Activated CD4-positive, alpha-beta memory T cell treated with anti-CD3 and anti-CD28 coated beads, Interleukin-2, amount 10 ng/mL, durations not matched to agents 7 days and 5 days (primary cell): ENCODE measurements at places on chromosomes 12 and 14. TPM values are rescaled to one million over a fixed set of nuclear protein-coding genes. Genes with fewer than 3 reads are reported as not detected.
A peak's percentile ranks its signal among the peaks of the same experiment; 100 is the strongest.

The LRP1-AS gene
- total RNA-seq = not detected

The CCDC177 gene
- not detected for total RNA-seq

The CPNE6 gene
- total RNA-seq = not detected

The RNASE3 gene
- total RNA-seq = not detected

DNA sequence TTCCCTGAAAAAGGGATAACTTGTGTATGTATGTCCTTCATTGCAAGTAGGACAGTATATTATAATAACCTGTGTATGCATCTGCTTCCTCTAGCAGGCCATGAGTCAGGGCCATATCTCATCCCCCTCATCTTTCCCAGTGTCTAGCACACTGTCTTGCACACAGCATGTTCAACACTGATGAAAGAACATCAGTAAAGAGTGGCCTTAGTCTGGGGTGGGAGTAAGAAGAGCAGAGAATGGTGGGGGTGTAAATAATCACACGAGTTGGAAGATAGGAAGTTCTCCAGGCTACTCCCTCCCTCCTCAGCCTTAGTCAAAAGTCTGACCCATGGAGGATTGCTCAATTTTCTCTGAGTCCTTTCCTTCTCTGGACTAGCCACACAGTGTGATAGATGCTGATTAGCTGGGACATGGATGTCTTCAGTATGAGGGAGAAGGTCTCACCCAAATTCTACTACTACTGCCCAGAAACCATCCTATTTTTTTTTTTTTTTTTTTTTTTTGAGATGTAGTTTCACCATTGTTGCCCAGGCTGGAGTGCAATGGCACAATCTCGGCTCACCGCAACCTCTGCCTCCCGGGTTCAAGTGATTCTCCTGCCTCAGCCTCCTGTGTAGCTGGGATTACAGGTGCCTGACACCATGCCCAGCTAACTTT lies 14.6 kb upstream of the SP1 start:
- H3K4me3 ChIP-seq = no peak overlapping the region
- peak overlapping the region; percentile 35 for H3K27ac ChIP-seq
- no peak for DNase-seq
- no peaks in the 10 kb centered on the region for H3K36me3 ChIP-seq

- H3K36me3 ChIP-seq = no peaks in the 10 kb centered on the region
- H3K4me1 ChIP-seq = no peaks in the 10 kb centered on the region
- H3K27me3 ChIP-seq = peaks cover 2% of the 10 kb centered on the region
These were observed 411.0 kb downstream of the NELL2 start for GRCh38 chr12:44465139-44465538.

GRCh38 chr14:90981636-90982035 lies 78.8 kb downstream of the RPS6KA5 start:
- peaks cover 37% of the 10 kb centered on the region for H3K36me3 ChIP-seq
- no peak for DNase-seq
- no peak overlapping the region for H3K27ac ChIP-seq
- H3K4me3 ChIP-seq = no peak overlapping the region

DNA sequence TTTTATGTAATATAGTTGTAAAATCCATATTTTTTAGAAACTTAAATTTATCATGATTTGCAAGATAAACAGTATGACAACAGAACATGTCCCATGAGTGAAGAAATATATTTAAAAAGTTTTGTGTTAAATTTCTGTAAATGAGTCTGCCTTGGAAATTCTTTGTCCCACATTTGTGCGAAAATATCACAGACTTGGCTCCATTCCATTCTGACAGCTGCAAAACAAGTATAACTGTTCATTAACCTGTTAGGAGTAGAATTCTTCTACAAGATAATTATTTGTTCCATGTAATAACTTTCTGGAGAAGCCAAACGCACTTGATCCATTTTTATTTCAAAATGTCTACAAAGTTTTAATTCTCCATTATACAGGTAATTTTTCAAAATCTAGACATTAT lies 37.9 kb downstream of the MDM1 start:
- H3K27ac ChIP-seq = no peak overlapping the region
- H3K27me3 ChIP-seq = no peaks in the 10 kb centered on the region
- H3K4me1 ChIP-seq = peaks cover 39% of the 10 kb centered on the region

DNA sequence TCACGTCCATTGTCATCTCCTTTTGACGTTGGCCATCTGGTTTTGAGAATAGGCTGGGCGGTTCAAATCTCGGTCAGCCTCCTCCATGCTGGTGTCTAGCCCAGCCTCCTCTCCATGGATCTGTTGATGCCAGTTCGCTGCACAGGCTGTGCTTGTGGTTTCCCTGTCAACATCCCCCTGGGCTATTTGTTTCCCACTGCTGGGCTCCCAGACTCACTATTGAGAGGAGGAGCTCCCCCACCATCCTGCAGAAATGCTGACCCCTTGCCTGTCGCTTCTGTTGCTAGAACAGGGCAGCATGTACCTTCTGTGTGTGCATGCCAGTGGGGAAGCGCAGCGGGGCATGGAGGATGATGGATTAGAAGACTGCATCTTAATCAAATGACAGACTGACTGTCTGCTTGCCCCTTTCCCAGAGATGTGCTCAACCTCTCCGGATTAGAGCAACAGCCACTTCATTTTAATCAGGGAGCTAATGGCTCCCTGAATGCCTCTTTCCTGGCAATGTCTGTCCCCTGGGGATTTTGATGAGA lies 170.5 kb downstream of the TSPAN9 start:
- DNase-seq = no peak
- H3K27ac ChIP-seq = no peak overlapping the region
- peaks cover 7% of the 10 kb centered on the region for H3K4me1 ChIP-seq
- no peak overlapping the region for H3K4me3 ChIP-seq

- H3K4me3 ChIP-seq = peak overlapping the region; percentile 62
- DNase-seq = no peak
- peaks cover 63% of the 10 kb centered on the region for H3K36me3 ChIP-seq
- H3K4me1 ChIP-seq = peaks cover 93% of the 10 kb centered on the region
- peak overlapping the region; percentile 63 for H3K27ac ChIP-seq
These were observed 56.7 kb downstream of the BCL11B start for GRCh38 chr14:99215277-99215676.

GRCh38 chr12:104604995-104605675 lies 148.4 kb downstream of the CHST11 start:
- H3K4me1 ChIP-seq = peaks cover 66% of the 10 kb centered on the region
- no peak for DNase-seq
- H3K27ac ChIP-seq = peak overlapping the region; percentile 95
- no peak overlapping the region for H3K4me3 ChIP-seq
- H3K27me3 ChIP-seq = no peaks in the 10 kb centered on the region
- H3K36me3 ChIP-seq = peaks cover 66% of the 10 kb centered on the region
